ENCODE measurements at places on chromosomes 7 and 10. TPM values are rescaled to one million over a fixed set of nuclear protein-coding genes. Genes with fewer than 3 reads are reported as not detected.

Gene BMPER
- 32.6 TPM for total RNA-seq

Gene GCK
- total RNA-seq, result 1.0 TPM

Gene SMKR1
- 0.09 TPM for total RNA-seq

Gene LDB3
- total RNA-seq, result under 0.01 TPM

Gene TYW1B
- total RNA-seq, result 1.3 TPM

Gene CCDC136
- total RNA-seq, result 8.5 TPM

Gene TUBAL3
- not detected for total RNA-seq

Gene NPSR1
- not detected for total RNA-seq

Gene AKR1E2
- 13.9 TPM for total RNA-seq

Gene DNAJC12
- total RNA-seq, result 4.3 TPM

Gene CYP2W1
- total RNA-seq, result 0.14 TPM

Gene VIPR2
- total RNA-seq, result 0.85 TPM

Gene SORCS1
- 0.14 TPM for total RNA-seq

Gene CNPY1
- total RNA-seq, result not detected

Gene EIF5AL1
- total RNA-seq, result 0.18 TPM

Gene CAPZA2
- 131 TPM for total RNA-seq

Gene CAMK1D
- 6.3 TPM for total RNA-seq

Gene EPHB6
- total RNA-seq, result 2.6 TPM

Gene AOAH
- not detected for total RNA-seq

Gene MARVELD1
- total RNA-seq, result 15.5 TPM

Gene OPN4
- not detected for total RNA-seq

Gene C10orf67
- total RNA-seq, result 0.14 TPM

Gene NRP1
- 125 TPM for total RNA-seq

Gene TRIL
- 1.3 TPM for total RNA-seq
